Cardiac fibroblast (primary cell): ENCODE measurements at places on chromosomes 11 and 22.
A peak's percentile ranks its signal among the peaks of the same experiment; 100 is the strongest.

- no peak for DNase-seq
Measured at GRCh38 chr11:111047374-111047773, 198.2 kb upstream of the POU2AF2 start.

- DNase-seq, result peak; percentile 84
Measured at GRCh38 chr11:1877211-1878136, 14.2 kb downstream of the PRR33 start.

DNA sequence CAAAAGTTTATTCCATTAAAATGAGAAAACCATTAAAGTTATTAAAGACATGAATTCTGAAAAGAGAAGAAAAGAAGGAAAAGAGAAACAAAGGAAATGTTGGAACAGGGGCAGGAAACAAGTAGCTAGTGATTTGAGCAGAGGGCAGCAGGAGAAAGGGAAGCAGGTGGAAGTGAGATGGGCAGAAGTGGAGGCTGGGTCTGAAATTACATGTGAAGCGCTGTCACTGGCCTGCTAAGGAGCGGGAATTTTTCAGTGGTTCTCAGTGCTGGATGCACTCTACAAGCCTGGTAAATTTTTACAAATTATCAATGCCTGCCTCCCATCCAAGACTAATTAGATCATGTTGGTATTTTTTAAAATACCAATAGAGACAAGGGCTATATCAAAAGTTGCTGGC lies 48.4 kb downstream of the NOX4 start:
- no peak for DNase-seq

DNA sequence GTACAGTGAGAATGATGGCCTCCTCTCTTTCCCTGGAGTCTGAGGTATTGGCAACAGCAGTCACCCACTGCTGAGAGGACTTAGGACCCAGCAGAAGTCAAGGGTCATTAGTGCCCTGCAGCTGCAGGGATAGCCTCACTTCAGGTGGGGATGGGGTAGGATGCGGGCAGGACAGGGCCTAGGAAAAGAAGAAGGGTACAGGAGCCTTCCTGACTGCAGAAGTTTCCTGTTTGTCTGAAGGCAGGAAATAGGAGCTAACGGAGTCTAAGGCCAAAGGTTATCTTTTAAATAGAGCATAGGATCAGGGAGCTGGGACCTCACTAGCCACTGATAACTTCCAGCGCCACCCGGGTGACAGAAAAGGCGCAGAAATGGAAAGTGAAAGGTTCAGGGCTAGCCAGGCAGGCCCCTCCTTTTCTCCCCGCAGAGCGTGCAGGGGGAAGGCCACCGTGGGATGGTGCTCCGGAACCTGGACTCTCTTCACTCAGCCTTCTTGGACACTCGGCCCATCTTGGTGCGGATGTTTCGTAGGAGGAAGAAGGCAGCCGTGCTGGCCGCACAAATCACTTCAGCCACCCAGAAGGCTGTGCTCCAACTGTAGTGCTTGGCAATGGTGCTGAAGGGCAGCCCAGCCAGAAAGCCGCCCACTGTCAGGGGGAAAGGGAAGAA lies 6.0 kb downstream of the TRAPPC4 start:
- no peak for DNase-seq

DNA sequence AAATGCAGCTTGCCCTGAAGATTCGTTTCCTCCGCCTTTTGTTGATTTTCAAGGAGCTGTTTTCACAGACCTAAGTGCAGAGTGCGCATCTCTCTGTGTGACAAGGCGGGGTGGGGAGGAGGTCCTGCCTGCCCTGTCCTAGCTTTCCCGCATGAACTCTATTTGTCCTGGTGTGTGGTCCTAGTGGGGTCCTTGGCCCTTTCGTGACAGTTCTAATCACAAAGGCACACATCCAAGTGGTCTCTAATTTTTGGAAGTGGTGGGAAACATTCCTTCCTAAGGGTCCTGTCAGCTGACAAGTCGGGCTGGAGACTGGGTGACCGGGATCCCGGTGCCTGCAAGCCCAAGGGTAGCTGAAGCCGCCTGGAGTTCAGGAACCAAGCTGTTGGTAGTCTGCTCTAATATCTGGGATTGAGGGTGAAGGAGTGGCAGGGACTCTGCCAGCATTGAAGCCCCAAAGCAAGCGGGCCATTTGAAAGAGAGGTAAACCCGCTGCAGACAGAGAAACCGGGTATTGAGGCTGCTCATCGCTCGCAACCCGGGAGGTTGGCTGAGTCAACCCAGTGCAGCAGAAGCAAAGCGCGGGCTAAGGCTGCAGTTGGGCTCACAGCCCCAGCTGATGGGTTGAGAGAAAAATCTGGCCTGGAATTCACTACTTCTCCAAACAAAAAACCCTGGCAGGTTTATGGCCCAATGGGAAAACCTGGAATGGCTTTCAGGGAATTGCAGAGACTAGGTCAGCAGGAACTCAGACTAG lies 28.1 kb upstream of the FBXO3 start:
- DNase-seq, result peak; percentile 86

GRCh38 chr11:43941257-43941994 lies 1.0 kb upstream of the C11orf96 start:
- peak; percentile 51 for DNase-seq

DNA sequence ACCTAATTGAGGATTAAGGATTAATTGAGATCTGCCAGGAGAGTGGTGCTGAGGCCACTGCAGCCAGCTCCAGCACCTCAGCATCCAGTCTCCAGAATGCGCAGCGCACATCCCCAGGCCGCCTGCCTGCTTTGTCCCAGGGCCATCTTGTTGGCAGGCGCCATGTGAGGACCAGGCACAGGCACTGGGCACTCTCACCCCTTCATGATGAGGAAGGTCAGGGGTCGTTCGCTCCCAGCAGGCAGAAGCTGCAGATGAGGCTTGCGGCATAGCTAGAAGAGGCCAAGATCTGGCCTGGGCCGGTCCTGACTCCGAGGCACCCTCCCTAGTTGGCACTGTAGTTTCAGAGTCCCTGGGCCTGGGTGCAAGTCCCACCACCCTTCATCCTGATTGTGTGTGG lies 6.4 kb downstream of the CABP2 start:
- no peak for DNase-seq

DNA sequence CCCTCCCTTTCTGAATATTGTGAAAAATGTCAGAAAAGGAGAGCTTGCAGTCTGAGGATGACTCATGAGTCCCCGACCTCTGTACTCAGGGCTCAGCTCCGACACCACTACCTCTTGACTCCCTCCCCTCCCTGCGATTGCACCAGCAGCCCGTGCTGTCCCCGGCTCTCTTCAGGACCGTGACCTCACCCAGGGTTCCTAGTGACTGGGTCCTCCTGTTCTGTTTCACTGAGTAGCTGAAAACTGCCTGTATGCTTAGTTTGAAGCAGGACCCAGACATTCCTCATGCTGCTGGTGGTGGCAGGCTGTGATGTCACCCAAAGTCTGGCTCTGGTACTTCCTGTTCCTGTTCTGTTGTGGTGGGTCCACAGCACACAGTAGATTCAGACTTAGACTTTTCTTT lies 11.7 kb downstream of the PHRF1 start:
- DNase-seq, result peak; percentile 86

DNA sequence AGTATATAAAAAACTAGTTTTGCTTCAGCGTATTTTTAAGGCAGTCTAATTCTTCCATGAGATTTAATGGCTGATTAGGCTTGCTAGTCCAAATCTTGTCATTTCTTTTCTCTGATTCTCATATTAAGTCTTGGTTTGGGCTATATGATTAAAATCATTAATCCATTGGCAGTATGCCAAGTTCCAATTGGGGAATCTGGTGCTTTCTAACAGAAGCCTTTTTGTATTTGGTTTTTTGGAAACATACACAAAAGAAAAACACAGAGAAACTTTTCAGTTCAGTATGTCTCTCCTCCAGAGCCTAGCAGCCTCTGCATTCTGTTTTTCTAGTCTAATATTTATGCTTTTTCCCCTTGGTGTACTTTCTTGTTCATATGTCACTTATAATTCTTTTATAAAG lies 37.9 kb downstream of the SWAP70 start:
- DNase-seq, result no peak

GRCh38 chr11:122074022-122074421 lies 42.0 kb downstream of the BLID start:
- no peak for DNase-seq

GRCh38 chr22:25853501-25854284 lies 111.7 kb downstream of the MYO18B start:
- no peak for DNase-seq

DNA sequence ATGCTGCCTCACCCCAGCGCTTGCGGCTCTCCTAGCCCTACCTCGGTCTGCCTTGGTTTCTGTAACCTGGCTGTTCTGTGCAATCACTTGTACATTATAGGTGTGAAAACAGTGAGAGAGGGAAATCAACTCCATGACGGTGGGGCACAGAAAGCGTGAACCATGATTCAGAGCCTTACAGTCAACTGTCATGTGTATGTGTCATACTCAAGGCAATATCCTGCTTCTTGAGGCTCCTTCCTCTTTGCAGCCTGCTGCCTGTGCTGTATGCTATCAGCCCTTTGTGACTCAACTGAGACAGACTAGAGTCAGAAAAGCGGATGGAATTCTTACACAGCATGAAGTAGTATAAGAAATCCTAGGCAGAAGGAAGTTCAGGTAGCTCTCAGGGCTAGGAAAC lies 2.1 kb downstream of the NRIP3 start:
- peak; percentile 55 for DNase-seq

DNA sequence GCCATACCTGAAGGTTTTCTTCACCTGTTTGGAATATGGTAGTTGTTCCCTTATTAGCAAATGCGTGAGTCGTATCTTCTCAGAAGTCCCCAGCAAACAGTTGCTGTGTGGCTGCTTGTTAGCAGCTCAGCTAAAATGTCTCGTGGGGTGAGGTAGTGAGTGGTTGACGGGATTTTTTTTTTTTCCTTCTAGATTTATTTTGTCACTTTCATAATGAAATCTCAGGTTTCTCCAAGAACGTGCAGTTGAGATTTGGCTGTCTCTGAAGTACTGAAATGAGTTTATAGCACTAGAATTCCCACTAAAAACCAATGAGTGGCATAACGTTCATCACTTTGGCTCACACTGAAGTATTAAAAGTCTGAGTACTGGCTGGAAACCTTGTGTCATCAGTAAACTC lies 16.8 kb downstream of the RCN1 start:
- no peak for DNase-seq

DNA sequence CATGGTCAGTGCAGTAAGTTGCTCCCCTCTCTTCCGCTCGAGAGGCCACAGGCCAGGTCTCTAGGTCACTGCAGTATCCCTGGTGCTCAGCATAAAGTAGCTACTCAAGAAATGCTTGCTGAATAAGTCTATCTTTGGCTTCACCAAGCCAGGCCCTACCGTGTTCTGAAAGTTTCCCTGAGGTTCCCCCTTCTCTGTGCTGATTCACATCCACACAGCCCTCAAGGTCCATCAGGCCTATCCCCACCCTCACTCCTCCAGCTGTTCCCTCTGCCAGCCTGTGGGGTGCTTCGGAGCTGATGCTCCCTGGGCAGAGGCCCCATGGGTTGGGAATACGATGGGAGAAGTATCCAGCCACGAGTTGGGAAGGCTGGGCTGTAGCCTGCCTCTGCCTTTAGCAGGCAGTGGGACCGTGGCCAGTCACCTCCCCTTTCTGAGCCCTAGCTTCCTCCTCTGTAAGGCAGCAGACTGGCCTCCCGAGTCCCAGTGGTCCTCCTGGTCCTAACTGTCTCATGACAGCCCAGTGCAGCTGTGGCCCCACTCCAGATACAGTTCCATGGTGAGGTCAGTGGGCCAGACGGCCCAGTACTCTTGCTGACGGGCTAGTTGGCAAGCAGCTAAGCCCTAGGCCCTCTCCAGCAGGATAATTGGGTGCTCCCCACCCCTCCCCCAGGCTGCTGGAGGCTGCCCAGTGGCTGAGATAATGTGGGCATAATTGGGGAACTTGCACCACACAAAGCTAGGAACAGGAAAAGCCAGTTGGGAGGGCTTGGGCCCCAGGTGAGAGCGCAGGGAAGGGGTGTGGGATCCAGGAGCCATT lies 48.2 kb downstream of the NECTIN1 start:
- no peak for DNase-seq

DNA sequence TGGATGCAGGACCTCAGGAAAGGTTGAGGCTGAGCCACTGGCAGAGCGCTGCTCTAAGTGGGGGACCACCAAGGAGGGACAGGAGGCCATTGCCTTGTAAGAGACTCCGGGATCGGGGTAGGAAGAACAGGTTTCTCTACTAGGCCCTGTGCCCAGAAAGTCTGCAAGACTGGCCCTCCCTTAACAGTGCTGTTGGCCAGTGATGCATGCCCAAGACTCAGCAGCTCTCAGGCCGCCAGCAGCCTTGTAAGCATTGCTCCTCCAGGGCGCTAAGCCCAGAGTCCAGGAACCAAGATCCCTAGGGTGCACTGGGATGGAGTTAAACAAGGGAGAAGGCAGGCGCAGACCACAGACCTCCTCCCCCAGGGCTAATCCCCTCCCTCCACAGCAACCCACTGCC lies 39.3 kb upstream of the PANX1 start:
- no peak for DNase-seq

- DNase-seq, result no peak
Measured at GRCh38 chr11:131242476-131243000, 127.9 kb upstream of the NTM start.

DNA sequence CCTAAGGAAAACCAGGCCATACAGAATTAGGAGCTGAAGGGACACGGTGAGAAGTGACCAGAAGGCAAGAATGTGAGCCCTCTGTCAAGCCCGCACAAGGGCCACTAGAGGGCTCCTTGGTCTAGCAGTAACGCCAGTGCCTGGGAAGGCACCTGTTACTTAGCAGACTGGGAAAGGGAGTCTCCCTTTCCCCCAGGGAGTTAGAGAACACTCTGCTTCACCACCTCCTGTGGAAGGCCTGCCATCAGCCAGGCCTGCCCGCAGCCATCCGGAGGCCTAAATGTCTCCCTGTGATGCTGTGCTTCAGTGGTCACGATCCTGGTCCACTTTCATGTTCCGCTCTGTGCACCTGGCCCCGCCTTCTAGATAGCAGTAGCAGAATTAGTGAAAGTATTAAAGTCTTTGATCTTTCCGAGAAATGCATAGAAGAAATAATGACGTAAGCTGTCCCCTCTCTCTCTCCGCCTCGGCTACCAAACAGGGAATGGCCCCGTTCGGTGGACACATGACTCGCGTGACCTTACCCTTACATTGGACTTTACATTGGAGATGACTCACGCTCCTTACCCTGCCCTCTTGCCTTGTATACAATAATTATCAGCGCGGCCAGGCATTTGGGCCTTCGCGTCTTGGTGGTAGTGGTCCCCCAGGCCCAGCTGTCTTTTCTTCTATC lies 10.7 kb upstream of the GSTP1 start:
- peak; percentile 67 for DNase-seq

DNA sequence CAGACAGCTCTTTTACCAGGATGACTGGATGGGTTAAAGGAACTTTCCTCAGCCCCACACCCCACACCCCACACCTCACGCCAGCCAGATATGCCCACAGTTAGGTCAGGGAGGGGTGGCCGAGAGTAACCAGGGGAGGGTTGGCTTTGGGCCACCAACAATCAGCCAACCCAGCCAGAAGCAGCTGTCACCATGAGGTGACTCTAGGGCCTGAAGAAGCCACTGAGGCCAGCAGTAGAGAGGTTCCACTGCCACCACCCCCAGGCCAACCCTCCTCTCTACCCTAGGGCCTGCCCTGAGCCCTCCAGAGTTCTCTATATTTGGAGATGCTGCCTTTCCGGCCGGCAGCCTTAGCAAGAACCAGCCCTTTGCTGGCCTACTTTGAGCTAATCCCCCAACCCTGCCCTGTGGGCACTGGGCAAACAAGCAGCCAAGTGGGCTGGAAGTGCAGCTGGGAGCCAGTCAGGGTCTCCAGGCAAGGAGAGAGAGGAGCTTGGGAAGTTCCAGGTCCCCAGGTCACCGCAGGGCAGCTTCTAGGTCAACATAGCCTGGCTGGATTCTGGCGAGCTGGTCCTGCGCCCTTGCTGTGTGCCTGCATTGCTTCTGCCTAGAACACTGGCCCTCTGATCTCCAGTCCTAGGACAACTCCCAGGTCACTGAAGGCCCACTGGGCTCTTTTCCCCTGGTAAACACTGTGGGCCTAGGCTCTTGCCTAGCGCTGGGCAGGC lies 12.0 kb upstream of the SYT8 start:
- no peak for DNase-seq

- peak; percentile 91 for DNase-seq
Measured at GRCh38 chr11:119470317-119471291, 47.6 kb upstream of the THY1 start.
